ENCODE measurements at places on chromosomes 1 and 21. TPM values are rescaled to one million over a fixed set of nuclear protein-coding genes. Genes with fewer than 3 reads are reported as not detected.
A peak's percentile ranks its signal among the peaks of the same experiment; 100 is the strongest.

- DNase-seq = no peak
These were observed 598.6 kb downstream of the NPHP4 start for GRCh38 chr1:5393603-5394002.

- DNase-seq = peak; percentile 81
These were observed 148.4 kb downstream of the GPATCH2 start for GRCh38 chr1:217482356-217483102.

- no peak for DNase-seq
These were observed 54.4 kb upstream of the C1orf174 start for GRCh38 chr1:3954170-3955169.

DNA sequence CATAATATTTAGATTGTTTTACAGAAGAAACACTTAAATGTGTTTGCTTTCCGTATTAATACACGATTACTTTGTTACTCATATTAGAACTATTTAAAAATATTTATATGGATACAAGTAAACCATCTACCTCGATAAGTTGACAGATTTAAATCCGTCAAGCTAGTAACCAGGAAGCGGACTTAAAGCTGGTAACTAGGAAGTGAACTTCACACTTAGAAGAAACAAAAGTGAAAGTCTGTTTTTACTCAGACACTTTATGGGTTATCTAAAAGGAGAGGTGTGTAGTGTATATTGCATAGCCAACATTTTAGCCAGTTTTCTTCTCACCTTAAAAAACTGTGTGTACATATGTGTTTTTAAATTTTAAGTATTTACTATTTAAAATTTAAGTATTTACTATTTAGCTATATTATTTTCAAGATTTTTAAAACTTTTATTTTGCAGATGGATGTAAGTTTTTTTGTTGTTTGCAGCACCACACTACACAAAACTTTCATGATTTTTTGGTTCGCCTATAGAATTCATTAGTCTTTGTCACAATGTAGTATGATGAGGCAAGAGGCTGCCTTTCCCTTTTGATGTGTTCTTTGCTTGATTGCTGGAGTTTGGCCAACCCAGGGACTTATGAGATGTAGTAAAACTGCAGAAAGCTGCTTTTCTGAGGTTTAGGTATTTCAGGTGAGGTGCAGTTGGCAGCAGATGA is 2.7 kb downstream of the USP25 start:
- peak; percentile 62 for DNase-seq

GRCh38 chr1:64826991-64827390 is 82.1 kb downstream of the RAVER2 start:
- DNase-seq = peak; percentile 1

Gene IL22RA1
- total RNA-seq = 2.3 TPM

DNA sequence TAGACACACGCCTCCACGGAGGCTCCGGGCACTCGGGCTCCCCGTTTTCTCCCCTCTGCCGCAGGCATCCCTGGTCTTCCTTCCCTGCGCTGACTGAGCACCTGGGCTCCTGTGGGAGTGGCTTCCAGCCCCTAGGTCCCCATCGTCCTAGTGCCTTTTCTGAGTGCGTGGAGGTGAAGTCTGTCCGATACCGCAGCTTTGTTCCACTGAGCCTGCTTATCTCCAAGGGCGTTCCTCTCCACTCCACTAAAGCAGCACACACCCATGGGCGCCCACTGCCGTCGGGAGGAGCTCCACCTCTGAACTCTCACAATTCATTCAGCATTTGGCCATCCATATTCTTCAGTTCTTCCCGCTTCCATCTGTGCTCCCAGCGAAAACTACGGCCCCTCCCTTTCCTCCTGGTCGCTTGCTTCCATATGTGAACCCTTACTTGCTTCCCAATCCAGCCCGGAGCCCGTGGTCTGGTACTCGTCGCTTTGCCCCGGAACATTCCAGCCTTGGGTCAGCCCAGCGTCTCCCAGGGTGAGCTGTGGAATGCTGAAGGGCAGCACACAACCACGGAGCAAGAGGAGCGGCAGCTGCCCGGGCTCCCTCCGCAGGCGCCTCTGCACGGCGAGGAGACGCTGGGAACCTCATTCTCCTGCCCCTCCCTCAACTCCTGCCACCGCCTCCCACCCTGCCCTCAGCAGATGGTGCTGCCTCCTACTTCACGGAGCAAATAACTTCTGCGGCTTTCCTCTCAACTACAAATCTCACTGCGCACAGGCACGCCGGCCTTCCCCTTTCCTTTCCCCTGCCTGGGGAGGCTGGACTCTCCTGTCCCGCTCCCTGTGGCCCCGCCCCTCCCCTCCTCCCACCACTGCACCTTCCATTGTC is 27.5 kb downstream of the ATP8B2 start:
- DNase-seq = peak; percentile 54

GRCh38 chr1:88608139-88608943 is 75.7 kb upstream of the PKN2 start:
- peak; percentile 34 for DNase-seq

Gene THEM5
- total RNA-seq = not detected

- DNase-seq = peak; percentile 84
These were observed 1.3 kb downstream of the PIGV start for GRCh38 chr1:26788836-26789611.

- DNase-seq = no peak
These were observed 206.0 kb downstream of the DAB1 start for GRCh38 chr1:57217905-57218304.

GRCh38 chr21:15276243-15276642 is 211.4 kb upstream of the NRIP1 start:
- no peak for DNase-seq

- DNase-seq = no peak
These were observed 177.0 kb downstream of the SIPA1L2 start for GRCh38 chr1:232452736-232453440.

- DNase-seq = peak; percentile 46
These were observed 34.8 kb downstream of the KPNA6 start for GRCh38 chr1:32142446-32143301.

Gene PRDM2
- 7.1 TPM for total RNA-seq

DNA sequence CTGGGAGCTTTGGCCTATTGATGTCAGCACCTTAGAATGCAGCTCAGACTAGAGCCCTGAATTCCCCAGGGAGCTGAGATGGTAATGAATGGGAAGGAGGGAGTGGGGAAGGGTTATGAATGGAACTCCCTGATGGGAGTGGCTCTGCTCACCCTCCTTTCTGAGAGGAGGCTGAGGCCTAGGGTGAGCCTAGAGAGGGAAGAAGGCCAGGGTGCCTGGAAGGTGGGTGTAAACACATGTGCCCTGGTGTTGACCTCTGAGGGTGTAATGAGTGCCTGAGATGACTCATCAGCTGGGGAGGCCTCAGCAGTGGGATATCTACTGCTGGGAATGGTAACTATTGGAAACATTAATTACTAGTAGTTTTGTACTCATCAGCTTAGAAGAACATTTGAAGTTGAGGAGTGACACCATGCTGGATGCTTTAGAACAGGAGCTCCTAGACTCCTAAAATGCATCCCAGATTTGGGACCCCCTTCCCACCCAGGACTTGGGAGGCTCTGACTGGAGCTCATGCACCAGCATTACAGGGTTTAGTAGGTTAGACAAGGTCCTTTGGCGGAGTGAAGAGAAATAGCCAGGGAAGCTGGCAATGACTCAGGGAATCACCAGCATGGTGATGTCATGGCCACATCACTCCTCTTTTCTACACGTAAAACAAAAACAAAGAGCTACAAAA is 16.0 kb upstream of the PIGV start:
- peak; percentile 98 for DNase-seq

Gene C1orf56
- 3.2 TPM for total RNA-seq

Gene IFNLR1
- total RNA-seq = 11.7 TPM

Gene CRP
- not detected for total RNA-seq

DNA sequence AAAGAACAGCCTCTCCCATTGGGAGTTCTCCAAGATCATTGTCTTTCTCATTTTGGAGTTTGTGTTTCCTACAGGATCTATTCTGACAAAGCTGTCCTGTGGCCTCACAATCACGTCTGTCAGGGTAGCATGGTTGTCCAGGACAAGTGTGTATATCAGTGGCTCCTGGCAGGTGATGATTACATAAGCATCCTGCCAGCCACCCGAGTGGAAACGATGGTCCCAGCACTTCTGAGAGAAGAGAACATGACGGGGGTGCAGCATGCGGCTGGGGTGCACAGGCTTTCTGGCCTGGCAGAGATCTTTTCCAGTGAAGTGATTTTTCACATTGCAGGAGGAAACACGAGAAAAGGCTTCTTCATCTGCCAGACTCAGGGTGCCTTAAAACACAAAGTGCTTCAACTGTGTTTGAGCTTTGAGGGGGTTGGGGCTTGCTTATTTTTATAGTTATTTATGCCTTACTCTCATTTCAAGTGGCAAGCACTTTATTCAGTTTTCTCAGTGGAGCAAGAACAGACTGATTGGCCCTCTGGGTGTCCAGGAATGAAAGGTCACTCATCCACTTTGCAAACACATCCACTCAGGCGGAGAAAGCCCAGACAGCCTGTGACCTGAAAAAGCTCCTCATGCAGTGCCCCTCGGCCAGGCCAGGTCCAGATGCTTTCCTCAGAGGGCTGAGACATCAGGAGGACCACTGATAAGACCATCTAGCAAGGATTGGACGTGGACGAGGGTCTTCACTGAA is 186.0 kb downstream of the DUSP10 start:
- no peak for DNase-seq

DNA sequence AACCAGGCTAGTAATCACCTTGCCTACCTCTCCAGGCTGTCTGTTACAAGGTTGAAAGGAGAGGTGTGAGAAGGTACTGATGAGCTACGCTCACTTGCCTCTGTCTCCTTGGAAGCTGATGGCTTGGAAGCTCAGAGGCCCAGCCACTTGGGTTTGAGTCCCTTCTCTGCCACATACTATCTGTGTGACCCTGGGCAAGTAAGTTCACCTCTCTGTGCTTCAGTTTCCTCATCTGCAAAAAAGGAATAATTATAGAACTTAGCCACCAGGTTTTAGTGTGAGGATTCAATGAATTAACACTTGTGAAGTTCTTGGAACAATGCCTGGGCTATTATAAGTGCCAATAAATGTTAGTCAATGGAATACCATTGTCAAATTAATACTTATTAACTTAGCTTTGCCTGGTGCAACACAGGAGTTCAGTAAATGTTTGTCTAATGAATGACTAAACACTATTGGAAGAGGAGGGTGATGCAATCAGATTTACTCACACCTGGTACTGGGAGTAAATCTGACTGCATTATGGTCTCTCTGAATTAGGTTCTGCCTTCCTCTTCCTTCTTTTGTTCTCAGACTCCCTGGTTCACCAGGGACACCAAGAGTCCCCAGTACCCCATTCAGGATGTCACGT is 55.5 kb downstream of the TRABD2B start:
- no peak for DNase-seq

GRCh38 chr1:89975540-89976125 is 19.3 kb upstream of the ZNF326 start:
- DNase-seq = peak; percentile 20

DNA sequence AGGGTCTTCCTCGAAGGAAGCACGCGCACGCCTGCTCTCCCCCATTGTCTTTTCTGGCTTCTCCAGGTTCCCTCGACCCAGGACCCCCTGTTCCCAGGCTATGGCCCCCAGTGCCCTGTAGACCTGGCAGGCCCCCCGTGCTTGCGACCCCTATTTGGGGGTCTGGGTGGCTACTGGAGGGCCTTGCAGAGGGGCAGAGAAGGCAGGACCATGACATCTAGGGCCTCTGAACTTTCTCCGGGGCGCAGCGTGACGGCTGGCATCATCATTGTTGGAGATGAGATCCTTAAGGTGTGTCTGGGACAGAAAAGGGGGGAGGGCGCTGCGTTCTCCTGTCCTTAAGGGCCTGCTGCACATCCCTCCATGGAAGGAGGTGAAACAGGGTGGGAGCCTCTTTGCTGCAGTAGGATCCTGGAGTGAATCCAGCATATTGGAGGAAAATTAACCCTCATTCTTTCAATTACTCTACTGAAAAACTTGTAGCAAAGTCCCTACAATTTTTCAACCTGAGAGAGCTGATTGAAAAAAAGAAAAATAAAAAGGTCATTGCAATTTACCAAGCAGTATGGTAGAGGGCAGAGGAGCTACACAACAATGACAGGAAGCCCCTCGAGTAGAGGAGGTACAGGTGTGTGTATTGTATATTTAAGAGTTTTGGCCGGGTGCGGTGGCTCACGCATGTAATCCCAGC is 777 bp downstream of the FLAD1 start:
- DNase-seq = no peak

DNA sequence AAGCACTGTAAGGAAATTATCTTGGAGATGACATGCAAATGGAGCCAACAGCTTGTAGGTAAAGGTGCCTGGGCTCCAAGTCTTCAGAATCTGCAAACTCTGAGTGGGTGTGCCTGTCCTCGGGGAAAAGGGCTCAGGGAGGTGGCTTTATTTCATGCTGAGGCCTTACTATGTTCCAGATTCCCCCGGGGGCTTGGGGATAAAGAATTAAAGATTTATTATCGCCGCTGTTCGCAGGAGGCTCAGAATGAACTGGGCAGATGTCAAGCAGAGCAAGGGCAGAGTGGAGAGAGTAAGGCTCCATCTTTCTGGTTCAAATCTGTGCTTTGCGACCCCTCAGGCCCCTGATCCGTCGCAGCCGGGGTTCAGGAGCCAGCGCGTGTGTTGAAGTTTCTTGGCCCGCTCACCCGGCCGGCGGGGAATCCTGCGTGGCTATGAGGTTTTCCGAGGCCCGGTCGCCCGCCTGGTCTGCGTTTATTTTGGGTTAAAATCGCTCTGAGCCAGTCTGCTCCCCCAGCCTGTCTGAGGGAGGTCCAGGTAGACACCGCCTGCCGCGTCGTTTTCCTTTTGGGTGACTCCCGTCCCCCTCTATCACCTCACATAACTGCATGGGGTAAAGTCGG is 19.5 kb downstream of the RHOU start:
- no peak for DNase-seq

- DNase-seq = no peak
These were observed 8.4 kb upstream of the VCAM1 start for GRCh38 chr1:100710906-100711682.

GRCh38 chr1:110152133-110152785 is 2.0 kb downstream of the SLC6A17 start:
- peak; percentile 86 for DNase-seq

DNA sequence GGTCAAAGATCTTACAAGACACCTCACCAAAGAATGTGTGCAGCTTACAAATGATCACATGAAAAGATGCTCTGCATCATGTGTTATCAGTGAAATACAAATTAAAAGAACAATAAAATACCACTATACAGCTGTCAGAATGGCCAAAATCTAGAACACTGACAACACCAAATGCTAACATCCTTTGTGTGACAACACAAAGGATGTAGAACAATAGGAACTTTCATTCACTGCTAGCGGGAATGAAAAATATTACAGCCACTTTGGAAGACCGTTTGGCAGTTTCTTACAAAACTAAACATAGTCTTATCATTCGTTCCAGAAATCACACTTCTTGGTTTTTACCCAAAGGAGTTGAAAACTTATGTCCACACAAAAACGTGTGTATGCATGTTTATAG is 20.6 kb upstream of the SELP start:
- DNase-seq = no peak

- DNase-seq = no peak
These were observed 77.3 kb downstream of the DHRS3 start for GRCh38 chr1:12540580-12541273.

GRCh38 chr1:30451532-30452125 is 271.8 kb downstream of the MATN1 start:
- DNase-seq = no peak

DNA sequence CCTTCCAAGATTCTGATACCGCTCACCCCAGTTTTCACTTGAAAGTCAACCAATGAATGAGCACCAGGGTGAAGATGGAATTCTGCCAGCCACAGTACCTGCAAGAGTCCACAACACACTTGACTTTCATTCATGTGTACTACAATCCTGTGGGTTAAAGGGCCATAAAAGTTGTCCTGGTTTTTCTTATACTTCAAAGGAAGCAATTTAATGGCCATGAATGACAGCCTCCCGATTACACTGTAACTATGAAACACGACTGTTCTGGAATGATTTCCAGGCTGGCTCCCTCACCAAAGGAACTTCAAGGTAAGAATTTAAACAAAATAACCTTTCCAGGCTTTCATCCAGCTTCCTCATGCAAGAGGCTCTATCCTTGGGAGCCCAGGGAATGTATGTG is 502.8 kb downstream of the SMYD3 start:
- no peak for DNase-seq
